ENCODE measurements at places on chromosomes 6 and 20.

- DNase-seq = no peak
- H3K36me3 ChIP-seq = no peaks in the 10 kb centered on the region
- no peak overlapping the region for H3K4me3 ChIP-seq
- H3K27me3 ChIP-seq = no peaks in the 10 kb centered on the region
Observed at GRCh38 chr6:116941727-116942126, 64.7 kb downstream of the RFX6 start.

DNA sequence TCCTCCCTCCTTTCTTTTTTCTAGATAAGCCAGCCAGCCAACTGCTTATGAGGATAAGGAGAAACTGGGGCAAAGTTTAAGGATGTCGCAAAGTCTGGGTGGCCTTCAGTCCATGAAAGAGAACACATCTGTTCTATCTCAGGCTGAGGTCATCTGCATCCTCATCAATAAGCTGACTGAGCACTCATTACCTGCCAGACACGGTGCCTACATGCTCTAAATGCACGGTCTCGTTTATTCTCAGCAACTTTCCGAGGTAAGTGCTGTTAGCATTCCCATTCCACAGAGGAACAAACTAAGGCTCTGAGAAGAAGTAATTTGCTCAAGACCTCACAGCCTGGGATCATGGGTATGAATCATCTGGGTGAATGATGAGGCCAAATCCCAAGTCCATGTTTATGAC lies 133.1 kb downstream of the BCAS1 start:
- peaks cover 63% of the 10 kb centered on the region for H3K4me1 ChIP-seq
- H3K4me3 ChIP-seq = no peak overlapping the region
- no peak overlapping the region for H3K27ac ChIP-seq

DNA sequence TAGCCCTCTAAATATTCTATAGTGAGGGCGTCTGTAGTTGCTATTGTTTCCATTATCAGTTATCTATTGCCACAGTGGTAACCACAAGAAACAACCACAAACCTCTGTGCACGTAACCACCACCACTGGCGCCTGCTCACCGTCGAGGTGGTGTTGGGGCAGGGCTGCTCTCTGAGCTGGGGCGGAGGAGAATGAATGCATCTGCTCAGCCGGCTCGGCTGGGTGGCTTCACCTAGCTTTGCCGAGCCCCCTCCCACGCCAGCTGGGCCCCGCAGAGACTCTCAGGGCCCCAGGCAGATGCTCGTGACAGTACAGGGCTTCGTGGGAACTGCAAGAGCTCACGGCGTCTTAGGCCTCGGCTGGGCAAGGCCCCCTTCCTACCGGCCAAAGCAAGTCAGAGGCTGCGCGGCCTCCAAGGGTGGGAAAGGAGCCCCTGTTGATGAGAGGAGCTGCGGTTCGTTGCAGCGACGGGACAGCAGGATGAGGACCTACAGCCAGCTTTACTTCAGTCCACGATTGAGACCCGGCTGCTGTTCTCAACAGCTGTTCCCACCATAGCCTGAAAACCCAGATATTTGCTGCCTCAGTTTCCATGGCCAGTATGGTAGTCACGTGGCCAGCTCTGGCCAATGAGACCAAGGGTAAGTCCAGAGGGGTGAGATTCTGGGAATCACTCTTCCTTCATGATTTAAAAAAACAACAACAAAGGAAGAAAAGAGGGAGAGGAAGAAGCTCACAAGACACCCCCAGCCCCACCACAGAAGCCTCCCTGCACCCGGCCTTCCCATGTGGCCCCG lies 120.2 kb upstream of the AFDN start:
- H3K36me3 ChIP-seq = no peaks in the 10 kb centered on the region
- peak overlapping the region; percentile 68 for H3K4me3 ChIP-seq
- peaks cover 69% of the 10 kb centered on the region for H3K27me3 ChIP-seq
- peak; percentile 67 for DNase-seq
- peak overlapping the region; percentile 91 for H3K27ac ChIP-seq

DNA sequence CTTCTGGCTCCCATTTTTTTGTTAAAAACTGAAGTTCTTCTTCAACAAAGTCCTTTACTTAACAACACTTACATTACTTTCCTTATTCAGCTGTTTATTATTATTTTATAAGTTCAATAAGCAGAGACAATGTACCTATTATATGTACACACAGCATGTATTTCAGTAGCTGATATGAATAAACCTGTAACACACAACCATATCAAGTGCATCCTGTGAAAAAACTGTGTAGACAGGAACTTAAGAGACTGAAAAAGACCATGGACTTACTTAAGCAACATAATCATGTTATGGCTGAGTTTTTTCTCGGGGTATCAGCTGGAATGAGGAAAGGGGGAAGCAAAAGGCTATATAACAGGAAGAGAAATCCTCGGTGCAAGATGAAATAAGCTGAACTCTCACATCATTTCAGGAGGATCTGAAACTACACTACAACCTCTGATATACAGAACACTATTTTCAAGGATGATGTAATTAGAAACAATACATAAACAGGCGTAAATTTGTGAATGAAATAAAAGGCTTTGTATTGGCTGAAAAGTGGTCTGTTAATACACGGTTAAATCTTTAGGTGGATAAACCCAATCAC lies 70.9 kb downstream of the REV3L start:
- H3K27me3 ChIP-seq = no peaks in the 10 kb centered on the region
- H3K36me3 ChIP-seq = peaks cover 11% of the 10 kb centered on the region
- peaks cover 18% of the 10 kb centered on the region for H3K4me1 ChIP-seq

DNA sequence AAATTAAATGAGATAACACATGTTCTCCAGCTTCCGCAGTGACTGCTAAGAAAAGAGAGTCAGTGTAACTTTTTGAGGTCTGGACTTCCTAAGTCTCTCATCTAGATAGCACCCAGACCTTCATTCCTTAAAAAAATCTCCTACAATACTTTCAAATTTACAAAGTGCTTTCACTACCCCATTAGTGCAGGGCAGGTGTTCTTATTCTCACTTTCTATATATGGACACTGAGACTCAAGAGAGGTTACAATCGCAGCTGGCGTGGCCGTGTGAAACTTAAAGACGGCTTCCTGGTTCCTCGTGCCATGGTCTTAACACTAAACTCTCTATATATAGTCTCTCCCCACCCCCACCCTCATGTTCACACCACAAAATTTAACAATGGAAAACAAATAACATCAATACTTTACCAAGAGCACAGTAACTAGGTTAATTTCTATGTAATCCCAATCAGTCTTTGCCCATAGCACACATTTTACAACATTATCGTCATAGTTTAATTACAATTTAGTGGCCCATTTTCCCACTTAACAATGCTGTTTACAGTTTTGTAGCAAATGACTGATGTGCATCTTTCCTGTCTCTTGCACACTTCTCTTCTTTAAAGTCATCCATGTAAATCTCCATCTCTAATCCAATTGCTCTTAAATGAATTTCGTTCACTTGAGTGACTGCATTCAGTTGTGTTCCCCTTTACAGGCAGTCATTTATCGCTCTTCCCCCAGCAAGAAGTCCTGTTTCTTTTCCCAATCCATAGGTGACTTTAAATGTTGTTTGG lies 78.8 kb upstream of the ARID1B start:
- DNase-seq = no peak
- no peak overlapping the region for H3K4me3 ChIP-seq
- no peaks in the 10 kb centered on the region for H3K27me3 ChIP-seq
- peaks cover 27% of the 10 kb centered on the region for H3K4me1 ChIP-seq
- peak overlapping the region; percentile 64 for H3K27ac ChIP-seq

DNA sequence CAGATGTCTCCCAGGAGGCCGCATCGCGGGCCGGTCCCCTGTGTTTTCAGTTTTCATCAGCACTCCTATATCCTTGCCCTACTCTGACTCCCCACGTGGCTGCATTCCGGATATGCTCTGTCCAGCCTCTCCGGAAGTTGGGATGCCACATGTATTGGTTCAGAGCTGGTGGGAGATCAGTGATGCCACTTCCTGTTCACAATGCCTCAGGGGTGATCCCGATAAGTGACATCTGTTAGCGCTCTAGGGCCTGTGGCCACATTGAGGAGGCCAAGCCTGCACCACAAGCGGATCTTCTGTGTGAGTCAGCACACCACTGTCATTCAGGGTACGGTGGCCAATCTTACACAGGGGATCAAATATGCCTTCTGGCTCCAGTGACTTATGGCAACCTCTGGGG lies 57.8 kb downstream of the PPP1R3G start:
- no peak overlapping the region for H3K27ac ChIP-seq
- H3K4me1 ChIP-seq = peaks cover 2% of the 10 kb centered on the region

DNA sequence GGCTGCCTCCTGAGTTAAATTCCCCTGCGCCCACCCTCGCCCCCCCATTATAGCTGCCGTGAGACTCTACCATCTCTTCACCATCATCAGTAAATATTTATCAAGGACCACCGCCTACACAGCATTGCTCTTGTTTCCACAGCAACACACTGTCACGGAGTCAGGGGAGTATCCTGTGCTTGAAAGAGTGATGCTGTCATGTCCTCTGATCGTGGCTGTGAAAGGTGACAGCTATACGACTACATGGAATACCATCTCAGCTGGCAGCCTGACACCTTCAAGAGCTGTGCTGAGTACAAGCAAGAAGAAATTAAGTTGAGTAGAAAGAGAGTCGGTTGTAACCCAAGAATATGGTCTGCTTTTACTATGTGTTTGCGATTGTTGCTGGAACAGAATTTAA lies 3.4 kb downstream of the PTPRT start:
- H3K4me1 ChIP-seq = peaks cover 7% of the 10 kb centered on the region
- no peak overlapping the region for H3K27ac ChIP-seq
- no peak for DNase-seq

GRCh38 chr20:46128310-46129151 lies 10.4 kb downstream of the CD40 start:
- DNase-seq = no peak
- no peak overlapping the region for H3K4me3 ChIP-seq
- H3K27me3 ChIP-seq = peaks cover 28% of the 10 kb centered on the region
- H3K27ac ChIP-seq = no peak overlapping the region
- peaks cover 13% of the 10 kb centered on the region for H3K36me3 ChIP-seq

GRCh38 chr6:3535776-3536435 lies 79.1 kb upstream of the SLC22A23 start:
- no peaks in the 10 kb centered on the region for H3K36me3 ChIP-seq
- H3K27ac ChIP-seq = no peak overlapping the region
- no peak overlapping the region for H3K4me3 ChIP-seq

DNA sequence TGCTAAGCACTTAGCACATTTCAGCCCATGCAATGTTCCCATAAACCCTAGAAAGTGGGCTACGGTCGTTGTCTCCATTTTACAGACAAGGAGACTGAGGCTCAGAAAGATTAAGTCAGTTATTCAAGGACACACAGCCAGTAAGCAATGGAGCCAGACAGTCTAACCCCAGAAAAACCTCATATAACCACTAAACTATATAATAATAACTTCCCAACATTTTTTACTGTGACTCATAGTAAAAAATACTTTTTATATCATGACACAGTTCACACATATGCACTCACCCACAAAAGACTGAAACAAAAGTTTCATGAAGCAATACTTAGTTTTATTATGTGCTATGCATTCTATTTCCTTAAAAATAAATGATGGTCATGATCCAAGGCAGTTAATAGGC lies 66.2 kb upstream of the EYA2 start:
- DNase-seq = no peak
- no peaks in the 10 kb centered on the region for H3K4me1 ChIP-seq
- peaks cover 20% of the 10 kb centered on the region for H3K27me3 ChIP-seq
- no peak overlapping the region for H3K27ac ChIP-seq
- no peak overlapping the region for H3K4me3 ChIP-seq
- H3K36me3 ChIP-seq = no peaks in the 10 kb centered on the region

GRCh38 chr20:62381202-62381797 lies 5.6 kb upstream of the RPS21 start:
- peaks cover 21% of the 10 kb centered on the region for H3K36me3 ChIP-seq
- DNase-seq = no peak
- H3K4me1 ChIP-seq = peaks cover 22% of the 10 kb centered on the region

DNA sequence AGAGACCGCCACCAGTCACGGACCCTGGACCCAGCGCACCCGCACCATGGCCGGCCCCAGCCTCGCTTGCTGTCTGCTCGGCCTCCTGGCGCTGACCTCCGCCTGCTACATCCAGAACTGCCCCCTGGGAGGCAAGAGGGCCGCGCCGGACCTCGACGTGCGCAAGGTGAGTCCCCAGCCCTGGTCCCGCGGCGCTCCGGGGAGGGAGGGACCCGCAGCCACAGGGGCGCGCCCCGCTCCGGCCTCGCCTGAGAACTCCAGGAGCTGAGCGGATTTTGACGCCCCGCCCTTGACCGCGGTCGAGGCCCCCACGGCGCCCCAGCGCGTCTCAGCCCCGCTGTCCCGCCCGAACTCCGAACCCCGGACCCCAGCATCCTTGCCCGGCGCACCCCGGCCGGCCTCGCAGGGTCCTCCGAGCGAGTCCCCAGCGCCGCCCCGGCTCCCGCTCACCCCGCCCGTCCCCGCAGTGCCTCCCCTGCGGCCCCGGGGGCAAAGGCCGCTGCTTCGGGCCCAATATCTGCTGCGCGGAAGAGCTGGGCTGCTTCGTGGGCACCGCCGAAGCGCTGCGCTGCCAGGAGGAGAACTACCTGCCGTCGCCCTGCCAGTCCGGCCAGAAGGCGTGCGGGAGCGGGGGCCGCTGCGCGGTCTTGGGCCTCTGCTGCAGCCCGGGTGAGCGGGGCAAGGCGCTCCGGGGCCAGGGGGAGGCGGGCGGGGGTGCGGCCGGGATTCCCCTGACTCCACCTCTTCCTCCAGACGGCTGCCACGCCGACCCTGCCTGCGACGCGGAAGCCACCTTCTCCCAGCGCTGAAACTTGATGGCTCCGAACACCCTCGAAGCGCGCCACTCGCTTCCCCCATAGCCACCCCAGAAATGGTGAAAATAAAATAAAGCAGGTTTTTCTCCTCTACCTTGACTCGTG lies at the start of gene OXT:
Gene OXT (plus strand): TSS at position 11 of the 920 bp plus-strand sequence. CDS start 36 bp downstream, at position 47.
- peaks cover 17% of the 10 kb centered on the region for H3K4me1 ChIP-seq
- peak; percentile 67 for DNase-seq
- peak within 1 kb of the TSS; percentile 61 for H3K4me3 ChIP-seq
- peak within 1 kb of the TSS; percentile 54 for H3K27ac ChIP-seq

DNA sequence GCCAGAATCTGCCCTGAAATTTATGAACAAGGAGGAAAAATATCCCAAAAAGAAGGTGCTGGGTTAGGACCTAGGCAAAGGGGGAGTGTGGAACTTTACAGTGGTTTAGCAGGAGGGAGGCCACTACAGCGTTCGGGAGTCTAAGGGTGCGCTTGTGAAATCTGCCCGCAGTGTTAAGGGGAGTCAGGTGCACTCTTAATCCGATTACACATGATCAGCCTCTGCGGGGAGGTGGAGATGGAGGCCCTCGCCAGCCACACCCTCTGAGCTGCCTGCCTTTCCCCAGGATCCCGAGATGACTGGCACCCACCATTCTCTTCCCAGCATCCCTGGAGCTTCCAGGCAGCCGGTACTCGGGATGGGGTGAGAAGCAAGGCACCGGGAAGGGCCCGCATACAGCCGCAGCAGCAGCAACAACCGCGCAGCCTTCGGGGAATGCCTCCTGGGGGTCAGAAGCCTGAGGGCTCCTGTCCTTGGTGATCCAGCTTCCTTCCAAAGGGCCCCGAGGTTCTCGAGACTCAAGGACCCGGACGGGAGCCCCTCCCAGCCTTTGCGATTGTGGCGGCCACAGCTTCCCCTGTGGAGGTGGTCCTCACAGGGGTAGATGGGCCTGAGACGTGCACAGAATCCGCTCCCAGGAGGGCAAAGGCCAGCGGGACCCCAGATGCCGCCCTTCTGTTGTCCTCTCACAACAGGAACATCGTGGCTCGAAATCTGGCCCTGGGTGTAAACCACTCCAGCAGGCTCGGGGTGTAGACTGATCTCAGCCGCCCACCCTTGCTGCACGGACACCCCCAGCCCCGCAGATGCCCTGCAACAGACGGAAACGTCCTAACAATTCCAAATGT lies 57.3 kb upstream of the CST7 start:
- no peaks in the 10 kb centered on the region for H3K27me3 ChIP-seq
- no peaks in the 10 kb centered on the region for H3K4me1 ChIP-seq
- H3K4me3 ChIP-seq = no peak overlapping the region
- H3K36me3 ChIP-seq = no peaks in the 10 kb centered on the region

- H3K36me3 ChIP-seq = no peaks in the 10 kb centered on the region
- no peak for DNase-seq
- peaks cover 2% of the 10 kb centered on the region for H3K4me1 ChIP-seq
- no peak overlapping the region for H3K4me3 ChIP-seq
- H3K27me3 ChIP-seq = peaks cover 9% of the 10 kb centered on the region
Observed at GRCh38 chr6:33875696-33876095, 71.9 kb upstream of the MLN start.
